ENCODE measurements at places on chromosomes 16 and 17.

DNA sequence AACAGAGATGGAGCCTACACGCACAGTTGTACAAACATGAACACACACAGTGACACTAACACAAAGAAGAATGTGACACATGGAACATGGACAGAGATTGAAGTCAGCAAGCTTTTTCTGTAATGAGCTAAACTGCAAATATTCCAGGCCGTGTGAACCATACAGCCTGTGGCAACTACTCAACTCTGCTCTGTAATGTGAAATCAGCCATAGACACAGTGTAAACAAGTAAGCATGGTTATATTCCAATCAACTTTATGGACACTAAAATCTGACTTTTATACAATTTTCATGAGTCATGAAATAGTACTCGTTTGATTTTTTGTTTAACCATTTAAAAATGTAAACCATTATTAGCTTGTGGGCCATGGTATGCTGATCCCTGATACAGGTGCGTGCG, 120.2 kb downstream of the SMG6 start:
- DNase-seq, result no peak

- DNase-seq, result no peak
Measured at GRCh38 chr17:46012506-46013079, 13.5 kb downstream of the STH start.

DNA sequence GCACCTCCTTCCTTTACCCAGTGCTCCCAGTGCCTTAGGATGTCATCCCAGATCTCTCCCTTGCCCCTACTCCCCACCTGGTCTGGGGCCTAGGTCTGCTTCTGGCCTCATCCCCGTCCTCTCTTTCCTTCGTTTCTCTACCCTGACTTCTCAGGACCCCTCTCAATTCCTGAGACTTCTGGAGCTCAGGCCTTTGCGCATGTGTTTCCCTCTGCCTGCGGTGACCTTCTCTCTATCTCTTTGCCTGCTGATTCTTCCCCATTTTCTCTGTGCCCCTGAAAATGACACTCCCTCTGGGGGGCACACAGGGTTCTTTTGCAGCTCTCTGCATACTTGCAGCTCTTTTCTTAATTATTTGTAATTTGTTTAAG, 13.5 kb downstream of the ADORA2B start:
- no peak for DNase-seq

- no peak for DNase-seq
Measured at GRCh38 chr16:66859397-66860068, 15.3 kb downstream of the CA7 start.

DNA sequence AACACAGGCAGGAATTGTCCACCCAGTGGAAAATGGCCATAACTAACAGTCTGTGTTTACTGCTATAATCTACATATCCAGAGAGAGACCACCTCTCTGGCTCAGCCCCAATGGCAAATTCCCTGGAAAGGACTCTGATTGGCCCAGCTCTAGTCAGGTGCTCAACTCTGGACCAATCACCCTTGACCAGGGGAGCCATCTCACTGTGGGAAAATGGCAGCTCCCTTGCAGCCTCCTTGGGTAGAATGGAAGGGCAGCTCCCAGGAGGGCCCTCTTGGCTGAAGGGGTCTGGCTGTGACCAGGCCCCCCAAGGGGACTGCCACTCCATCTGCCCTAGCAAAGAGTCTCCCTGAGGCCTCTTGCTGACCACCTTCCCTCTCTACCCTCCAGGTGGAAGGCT, 3.1 kb downstream of the ALOX15B start:
- DNase-seq, result no peak

DNA sequence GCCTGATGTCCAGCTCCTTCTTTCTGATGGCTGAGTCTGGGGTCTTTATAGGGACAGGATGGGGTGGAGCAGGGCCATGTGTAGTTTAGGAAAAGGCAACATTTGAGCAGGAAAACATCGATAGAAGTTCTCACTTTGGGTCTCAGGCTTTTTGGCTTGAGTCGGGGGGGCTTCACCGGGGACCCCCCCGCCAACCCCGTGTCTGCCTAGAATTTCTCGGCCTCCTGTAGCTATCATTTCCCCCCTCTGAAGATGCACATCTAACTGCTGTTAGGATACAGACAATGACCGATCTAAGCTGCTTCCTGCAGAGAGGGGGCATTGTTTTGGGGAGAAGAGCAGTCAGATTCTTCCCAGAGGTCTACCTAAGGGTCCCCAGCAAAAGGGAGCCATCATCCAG, 16.7 kb upstream of the ZNHIT3 start:
- no peak for DNase-seq

DNA sequence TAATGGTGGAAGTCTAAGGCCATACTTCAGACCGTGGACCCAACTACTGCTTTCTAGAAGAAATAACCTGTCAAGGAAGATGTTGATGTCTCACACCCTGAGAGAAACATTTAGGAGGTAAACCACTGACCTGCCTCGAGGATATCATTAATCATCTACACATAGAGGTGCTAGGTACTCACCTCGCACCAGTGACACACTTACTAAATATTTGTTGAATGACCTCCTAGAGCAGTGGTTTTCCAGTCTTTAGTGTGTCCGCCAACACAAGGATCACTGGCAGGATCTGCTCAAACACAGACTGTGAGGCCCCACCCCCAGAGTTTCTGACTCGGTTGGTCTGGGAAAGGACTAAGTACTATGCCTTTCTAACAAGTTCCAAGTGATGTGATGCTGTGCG, 197.4 kb upstream of the CACNG5 start:
- no peak for DNase-seq

GRCh38 chr16:71693164-71693563, 31.3 kb downstream of the PHLPP2 start:
- no peak for DNase-seq

- no peak for DNase-seq
Measured at GRCh38 chr17:56810343-56810742, 23.4 kb downstream of the C17orf67 start.

GRCh38 chr16:74568961-74569631, 37.8 kb downstream of the GLG1 start:
- DNase-seq, result no peak

- no peak for DNase-seq
Measured at GRCh38 chr16:30982548-30983288, 2.3 kb upstream of the HSD3B7 start.

GRCh38 chr16:52963212-52963854, 89.4 kb downstream of the CHD9NB start:
- no peak for DNase-seq

DNA sequence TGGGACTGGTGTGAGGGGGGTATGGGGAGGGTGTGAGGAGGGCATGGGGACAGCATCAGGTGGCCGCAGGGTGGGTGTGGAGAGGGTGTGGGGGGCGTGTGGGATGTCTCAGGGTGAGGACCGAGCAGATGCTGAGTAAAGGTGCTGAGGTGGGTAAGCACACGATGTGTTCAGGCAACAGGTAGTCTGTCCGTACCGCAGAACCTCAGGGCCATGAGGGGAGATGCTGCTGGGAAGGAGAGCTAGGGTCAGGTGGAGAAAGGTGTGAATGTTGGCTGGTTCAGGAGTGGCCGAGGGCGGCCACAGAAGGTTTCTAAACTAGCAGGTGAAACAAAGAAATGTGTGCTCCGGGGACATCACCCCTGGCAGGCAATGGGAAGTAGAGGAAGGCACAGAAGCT, 80.0 kb upstream of the CDH5 start:
- DNase-seq, result no peak

GRCh38 chr17:32298721-32299579, 33.3 kb downstream of the RHBDL3 start:
- no peak for DNase-seq

DNA sequence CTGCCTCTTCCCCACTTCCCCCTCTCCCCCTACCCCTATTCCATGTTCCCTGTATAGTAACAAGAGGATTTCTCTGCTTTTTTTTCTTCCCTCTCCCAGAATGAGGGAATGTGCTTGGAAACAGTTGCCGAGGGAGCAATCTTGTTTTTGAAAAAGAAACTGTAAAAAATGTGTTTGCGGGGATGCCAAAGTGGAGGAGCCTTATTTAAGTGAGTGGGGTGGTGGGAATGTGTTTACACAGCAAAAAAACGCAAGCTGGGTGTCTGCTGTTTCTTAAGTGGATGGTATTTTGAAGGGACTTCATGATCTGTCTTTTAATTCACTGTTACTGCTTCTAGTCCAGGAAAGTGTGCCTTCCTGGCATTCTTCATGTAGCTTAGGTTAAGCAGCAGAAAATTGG, 254.4 kb downstream of the SHISA9 start:
- DNase-seq, result no peak

Data from ascending aorta (tissue), 2 donors.